ENCODE measurements at places on chromosomes 11 and 22. TPM values are rescaled to one million over a fixed set of nuclear protein-coding genes. Genes with fewer than 3 reads are reported as not detected.

ASPHD2 gene
- 4.4 TPM for total RNA-seq

DNA sequence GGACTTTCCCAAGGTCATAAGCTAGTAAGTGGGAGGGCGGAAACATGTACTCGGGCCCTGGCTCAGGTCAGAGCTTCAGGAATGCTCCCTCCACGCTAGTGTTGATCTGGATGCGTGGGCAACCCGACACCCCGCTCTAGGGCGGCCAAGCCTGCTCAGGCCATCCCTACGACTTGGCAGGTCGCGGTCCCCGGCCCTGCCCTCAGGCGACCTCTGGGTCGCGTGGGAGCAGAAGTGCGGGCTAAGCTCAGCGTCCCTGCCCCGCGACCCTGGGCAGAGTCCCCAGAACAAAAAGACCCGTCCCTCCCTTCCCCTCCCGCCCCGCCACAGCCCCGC lies 781 bp upstream of the TEF start:
- DNase-seq = no peak

BATF2 gene
- not detected for total RNA-seq

DNA sequence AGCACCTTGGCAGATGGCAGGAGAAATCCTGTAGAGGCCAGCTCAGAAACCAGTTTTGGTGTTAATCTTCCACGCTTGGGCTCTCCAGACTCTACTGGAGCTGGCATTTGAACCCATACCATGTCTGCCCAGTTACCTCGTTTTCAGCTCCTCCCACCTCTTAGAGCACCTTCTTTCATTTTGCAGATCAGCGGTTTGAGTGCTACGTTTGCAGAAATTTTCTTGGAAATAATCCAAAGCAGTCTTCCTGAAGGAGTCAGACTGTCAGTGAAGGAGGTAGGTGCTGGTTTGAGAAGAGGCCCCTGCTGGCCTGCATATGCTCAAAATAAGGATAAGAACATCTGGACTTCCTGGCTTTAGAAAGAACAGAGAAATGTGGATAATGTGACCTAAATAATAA lies 13.7 kb downstream of the COA4 start:
- no peak for DNase-seq

FGF4 gene
- not detected for total RNA-seq

- no peak for DNase-seq
Observed at GRCh38 chr11:111006227-111006626, 239.3 kb upstream of the POU2AF2 start.

GRCh38 chr22:36819112-36819511 lies 2.3 kb upstream of the PVALB start:
- no peak for DNase-seq

PDE3B gene
- total RNA-seq = 17.4 TPM

GRCh38 chr11:22763166-22763565 lies 66.4 kb downstream of the SVIP start:
- no peak for DNase-seq

Measured in activated naive CD4-positive, alpha-beta T cell treated with anti-CD3 and anti-CD28 coated beads for 36 hours (primary cell).